Stimulated activated naive CD8-positive, alpha-beta T cell treated with anti-CD3 and anti-CD28 coated beads, Interleukin-15, amount 100 ng/mL, for 72 hours (primary cell): ENCODE measurements at places on chromosomes 1 and 21.

DNA sequence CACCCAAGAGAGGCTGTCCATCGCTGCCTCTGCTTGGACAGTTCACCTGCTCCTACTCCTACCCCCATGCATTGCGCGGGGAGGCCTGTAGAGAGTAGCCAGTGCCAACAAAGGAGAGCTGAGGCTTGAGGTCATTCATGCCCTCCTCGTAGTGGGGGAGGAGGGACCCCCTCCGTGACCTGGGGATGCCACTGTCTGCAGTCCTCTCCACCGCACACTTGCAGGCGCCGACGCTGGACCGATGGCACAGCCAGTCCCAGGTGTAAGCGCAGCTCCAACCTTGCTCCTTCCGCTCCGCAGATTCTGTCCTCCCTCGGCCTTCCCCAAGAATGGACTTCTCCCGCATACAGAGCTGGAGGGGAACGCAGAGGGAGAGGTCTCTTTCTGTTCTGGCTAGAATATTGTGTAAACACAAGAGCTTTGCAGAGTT is 672 bp upstream of the PHLDA3 start:
- no peak for DNase-seq

DNA sequence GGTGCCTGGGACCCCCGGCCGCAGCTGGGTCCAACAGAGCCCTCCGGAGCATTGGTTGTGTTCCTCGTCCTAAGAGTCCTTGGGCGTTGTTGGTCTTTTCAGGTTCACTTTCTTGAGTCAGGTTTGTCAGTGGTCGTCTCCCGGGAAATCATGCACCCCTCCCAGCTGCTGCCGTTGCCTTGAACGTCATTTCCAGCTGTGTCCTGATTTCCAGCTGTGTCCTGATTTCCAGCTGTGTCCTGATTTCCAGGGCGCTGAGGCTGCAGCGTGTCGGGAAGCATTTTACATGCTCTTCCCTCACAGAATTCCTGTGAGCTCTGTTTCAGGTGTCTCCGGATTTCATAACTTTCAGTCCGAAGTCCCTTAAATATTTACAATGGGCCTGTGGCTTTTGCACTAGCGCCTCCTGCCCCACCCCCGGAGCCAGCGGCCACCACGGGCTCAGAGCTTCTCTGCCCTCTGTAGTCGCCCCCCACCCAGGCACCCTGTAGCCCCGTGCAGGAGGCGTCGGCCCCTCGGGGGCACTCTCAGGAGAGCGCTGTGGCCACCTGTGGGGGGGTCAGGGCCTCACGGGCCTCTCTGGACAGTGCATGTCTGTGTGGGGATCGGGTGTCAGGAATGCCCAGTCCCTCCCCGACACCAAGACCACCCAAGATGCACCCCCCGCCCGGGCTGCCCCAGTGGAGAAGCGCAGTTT is 66.7 kb downstream of the COL18A1 start:
- DNase-seq, result no peak

GRCh38 chr21:40060083-40060677 is 192.9 kb downstream of the PCP4 start:
- no peak for DNase-seq

GRCh38 chr1:235650341-235651169 is 971 bp upstream of the GNG4 start:
- DNase-seq, result peak; percentile 24

DNA sequence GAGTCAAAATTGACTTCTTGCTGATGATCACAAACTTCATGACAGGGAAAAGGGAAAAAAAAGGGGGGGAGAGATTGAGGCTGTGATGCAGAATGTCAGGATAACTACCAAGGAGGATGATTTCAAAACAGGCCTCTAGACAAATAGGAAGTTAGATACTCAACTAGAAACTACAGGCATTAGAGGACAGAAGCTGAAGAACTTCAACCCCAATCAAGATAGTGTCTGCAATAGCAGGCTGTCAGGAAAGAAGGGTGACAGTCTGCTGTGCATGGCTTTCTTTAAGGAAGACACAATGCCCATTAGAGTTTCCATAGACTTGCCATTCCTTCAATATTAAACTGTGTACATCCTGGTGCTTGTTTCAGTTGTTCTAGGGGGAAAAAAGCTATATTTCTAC is 257.2 kb downstream of the TTLL7 start:
- no peak for DNase-seq
